ENCODE measurements at places on chromosomes 4 and X.

DNA sequence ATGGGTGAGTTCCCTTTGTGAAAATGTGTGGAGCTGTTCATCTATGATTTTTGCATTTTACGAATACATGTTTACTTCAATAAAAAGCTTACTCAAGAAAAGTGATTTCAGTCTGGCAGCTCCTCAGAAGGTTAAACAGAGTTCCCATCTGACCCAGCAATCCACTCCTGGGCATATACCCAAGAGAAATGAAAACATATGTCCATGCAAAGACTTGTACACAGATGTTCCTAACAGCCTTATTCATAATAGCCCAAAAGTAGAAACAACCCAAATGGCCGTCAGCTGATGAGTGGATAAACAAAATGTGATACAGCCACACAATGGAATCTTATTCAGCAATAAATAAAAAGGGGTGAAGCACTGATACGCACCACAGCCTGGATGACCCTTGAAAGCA, 20.8 kb downstream of the CLCN4 start:
- DNase-seq: no peak

DNA sequence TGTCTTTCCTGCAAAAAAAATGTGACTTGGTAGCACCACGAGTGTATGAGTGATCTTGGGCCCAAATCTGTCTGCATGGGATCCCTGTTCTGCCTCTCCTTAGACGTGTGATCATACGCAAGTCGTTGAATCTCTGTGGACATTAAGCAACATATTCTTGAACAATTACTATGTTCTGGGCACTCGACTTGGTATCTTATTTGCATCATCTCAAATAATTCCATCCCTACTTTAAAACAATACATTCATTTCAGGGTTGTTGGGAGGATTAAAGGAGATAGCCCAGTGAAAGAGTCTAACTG, 145.4 kb upstream of the CPEB2 start:
- DNase-seq: no peak

DNA sequence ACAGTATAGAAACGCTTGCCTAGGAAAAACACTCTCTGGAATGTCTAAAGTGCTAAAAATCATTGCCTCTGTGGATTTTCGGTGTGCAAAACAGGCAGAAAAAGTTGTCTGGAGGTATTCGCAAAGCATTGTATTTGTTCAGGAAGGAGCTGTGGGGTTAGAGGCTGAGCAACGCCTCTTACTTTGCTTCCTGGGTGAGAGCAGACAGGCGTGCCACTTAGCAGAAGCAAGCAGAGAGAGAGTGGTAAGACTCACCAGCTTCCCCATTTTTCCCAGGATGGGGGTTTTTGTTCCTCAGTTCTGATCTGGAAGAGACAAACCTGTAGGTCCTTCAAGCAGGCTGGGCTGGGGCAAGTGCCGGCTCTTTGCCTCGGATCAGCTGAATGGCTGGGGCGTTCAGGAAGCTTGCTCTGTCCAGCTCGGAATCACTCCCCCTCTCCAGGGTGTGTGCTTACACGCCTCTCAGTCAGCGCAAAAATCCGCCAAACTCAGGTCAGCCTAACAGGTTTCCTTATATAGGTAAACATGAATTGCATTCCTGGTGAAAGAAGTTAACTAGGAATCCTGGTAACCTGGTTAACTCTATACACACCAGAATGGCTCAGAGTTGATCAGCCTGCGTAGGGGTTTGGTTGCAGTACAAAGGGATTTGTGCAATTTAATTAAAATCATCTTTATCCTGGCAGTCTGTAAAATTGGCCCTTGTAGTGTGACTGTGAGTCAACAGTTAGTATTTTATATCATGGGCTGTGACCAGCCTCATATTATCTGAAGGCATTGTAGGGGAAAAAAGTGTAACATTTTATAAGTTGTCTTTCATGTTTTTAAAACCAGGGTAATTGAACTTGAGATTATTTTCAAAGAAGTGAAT, 213.1 kb upstream of the MID1 start:
- DNase-seq: no peak

DNA sequence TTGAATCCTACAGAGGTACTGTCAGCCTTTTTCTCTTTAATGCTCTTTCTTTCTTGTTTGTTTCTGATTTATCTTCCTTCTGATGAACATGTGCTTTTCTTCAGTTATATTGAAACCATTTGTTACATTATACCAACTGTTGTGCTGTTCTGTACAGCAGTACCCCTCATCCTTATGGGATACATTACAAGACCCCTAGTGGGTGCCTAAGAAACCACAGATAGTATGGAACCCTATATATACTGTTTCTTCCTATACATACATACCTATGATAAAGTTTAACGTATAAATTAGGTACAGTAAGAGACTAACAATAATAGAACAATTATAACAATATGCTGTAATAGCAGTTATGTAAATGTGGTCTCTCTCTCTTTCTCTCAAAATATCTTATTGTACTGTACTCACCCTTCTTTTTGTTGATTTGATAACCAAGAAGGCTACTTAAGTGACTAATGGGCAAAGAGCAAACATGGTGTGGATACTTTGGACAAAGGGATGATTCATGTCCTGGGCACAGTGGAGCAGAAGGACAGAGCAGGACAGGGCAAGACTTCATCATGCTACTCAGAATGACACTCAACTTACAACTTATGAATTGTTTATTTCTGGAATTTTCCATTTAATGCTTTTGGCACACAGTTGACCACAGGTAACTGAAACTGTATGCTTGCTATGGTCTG, 10.7 kb upstream of the YIPF7 start:
- no peak for DNase-seq

DNA sequence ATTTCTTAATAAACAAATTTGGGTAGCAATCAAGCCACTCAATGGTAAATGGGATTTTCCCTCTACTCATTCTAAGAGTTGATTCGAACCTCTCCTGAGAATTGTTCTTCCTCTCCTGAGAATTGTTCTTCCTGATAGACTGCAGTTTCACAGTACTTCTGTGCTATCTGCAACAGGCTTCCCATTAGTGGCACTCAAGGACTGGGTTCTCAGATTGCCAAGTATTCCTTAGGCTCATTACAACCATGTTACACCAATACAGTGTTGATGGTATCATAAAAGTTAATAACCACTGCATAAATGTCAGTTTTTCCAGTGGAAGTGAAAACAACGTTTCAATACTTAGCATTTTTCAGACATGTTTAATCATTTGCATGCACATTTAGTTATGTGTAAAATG, 201.6 kb downstream of the FRMPD4 start:
- no peak for DNase-seq

DNA sequence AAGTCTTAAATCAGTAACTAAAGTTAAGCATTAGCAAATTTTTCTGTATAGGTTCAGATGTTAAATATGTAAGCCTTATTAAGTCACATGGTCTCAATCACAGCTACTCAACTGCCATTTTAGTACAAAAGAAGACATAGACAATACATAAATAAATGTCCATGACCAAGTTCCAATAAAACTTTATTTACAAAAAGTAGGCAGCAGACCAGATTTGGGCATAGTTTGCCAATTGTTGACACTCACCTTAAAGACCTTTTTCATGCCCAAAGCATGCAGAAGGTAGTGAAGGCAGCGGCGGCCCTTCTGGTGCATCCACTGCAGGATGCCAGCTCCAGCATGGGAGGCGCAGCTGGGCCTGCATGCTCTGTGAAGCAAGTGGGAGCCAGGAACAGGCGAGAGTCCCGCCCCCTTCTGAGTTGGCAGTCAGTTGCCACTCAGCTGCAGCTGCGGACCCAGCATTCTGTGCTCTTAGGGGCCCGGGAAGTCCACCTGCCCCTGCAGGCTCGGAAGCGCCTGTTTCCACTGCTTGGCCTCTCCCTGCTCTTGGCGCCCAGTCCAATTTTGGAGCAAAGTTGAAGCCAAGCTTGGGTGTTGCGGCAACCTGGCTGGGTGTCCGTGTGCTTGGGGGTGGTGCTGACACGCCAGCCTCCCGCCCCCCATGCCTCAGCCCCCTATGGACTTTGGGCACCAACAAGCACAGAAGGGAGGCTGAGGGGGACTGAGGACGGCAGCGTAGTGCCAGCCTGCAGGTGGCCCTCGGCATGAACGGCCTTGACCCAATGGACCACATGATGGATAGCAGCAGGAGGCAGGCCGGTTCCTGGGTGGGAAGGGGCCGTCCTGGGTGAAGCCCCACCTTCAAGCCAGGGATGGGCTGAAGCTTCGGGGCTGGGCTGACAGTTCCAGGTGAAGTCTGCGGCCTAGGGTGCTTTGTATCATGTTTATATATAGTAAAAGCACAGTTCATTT, 42.4 kb upstream of the PABPC4L start:
- DNase-seq: no peak

GRCh38 chr4:163866728-163867315, 372.3 kb downstream of the TMA16 start:
- no peak for DNase-seq

GRCh38 chr4:90025248-90025647, 101.9 kb upstream of the CCSER1 start:
- no peak for DNase-seq

DNA sequence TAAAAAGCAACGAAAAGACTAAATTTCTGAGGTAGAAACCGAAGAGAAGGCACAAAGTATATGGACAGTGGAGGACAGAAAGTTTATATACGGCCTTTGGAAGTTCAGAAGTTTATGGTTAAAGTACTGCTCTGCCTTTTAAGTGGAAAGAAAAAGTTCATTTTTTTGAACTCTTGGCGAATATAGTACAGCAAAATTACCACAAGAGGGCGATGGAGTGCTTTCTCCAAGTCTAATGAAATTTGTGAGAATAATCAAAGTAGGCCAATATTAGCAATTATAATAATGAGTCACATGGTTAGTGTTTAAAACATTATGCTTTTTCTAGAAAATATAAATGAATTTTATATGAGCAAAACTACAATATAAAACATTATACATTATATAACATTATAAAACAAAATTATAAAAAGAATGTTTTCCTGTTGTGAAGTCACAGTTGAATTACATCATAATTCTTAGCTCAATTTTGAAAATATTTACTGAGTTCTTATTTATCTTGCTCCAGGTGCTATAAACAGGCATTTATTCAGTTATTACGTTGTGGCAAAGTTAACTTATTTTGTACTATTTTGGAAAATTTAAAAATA, 136.2 kb upstream of the BMPR1B start:
- peak; percentile 39 for DNase-seq

- no peak for DNase-seq
These were observed 92.3 kb downstream of the REPS2 start for GRCh38 chrX:17038681-17039161.

GRCh38 chrX:119617517-119618164, 11.4 kb upstream of the NKRF start:
- DNase-seq: peak; percentile 90

DNA sequence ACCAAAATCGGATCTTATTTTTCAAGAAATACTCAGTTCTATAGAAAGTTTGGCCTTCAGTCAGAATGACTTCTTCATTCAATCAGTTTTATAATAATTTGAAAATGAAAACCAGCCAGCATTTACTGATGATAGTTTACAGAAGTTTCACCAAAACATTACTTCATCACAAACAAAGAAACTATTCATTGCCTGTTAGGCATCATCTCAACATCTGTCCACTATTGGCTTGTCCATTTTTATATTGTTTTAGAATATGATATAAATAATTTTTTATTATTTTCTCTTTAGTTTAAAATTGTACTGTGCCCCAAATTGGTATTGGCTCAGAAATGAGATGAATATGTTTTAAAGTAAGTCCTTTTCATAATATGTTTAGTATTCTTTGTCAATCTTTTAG, 38.4 kb downstream of the FAT4 start:
- no peak for DNase-seq

DNA sequence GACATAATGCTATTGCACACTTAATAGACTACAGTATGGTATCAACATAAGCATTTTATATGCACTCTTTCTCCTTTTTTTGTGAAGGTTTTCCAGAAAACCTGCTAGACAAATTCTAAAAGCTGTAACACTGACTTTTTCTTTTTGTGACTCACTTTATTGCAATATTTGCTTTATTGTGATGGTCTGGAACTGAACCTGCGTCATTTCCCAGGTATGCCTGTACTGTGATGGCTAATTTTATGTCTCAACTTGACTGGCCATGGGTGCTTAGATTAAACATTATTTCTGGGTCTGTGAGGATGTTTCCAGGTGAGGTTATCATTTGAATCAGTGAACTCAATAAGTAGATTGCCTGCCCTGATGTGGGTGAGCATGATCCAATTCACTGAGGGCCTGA, 35.5 kb upstream of the LAMP2 start:
- DNase-seq: no peak

DNA sequence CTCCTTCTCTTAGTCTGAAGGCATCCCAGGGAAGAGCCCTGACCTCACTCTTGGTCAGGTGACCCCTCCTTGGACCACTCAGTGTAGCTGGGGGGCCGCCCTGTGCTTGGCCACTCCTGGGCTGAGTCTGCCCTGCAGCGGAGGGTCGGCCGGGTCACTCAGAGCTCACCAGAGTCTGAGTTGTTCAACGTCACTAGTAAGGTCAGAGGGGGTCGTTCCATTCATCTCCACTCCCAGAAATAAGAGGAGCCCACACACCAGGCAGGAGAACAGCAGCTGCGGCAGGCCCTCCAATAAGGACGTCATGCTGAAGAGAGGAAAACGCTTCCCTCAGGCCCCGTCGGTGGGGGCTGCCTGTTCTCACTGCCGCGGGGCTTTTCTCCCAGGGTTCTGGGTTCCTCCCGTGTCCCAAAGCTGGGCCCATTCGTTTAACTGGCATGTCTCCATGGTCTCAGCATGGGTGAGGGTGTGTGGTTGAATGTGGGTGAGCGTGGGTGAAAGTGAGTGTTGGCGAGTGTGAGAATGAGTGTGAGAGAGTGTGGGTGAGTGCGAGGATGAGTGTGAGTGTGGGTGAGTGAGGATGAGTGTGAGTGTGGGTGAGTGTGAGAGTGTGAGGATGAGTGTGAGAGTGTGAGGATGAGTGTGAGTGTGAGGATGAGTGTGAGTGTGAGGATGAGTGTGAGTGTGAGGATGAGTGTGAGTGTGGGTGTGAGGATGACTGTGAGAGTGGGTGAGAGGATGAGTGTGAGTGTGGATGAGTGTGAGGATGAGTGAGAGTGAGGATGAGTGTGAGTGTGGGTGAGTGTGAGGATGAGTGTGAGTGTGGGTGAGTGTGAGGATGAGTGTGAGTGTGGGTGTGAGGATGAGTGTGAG, 47.7 kb downstream of the ING2 start:
- no peak for DNase-seq

- DNase-seq: no peak
These were observed 103.5 kb upstream of the OTUD4 start for GRCh38 chr4:145283909-145284308.

DNA sequence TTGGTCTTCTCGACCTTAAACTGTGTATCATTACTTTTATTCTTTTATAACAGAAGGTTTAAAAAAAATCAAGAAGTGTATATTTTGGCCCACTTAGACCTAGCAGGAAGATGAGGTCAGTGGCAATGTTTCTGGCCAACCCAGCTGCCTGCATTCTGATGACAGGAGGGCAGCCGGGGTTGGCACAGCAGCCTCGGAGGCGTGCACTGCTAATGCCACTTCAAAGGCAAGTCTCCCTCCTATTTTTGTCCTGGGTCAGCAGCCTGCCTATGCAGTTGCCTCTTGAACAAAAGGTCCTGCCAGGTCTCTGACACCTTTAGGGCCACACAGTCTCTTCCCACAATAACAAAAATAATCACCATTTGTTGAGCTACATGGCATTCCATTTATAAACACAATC, 89.4 kb upstream of the MYOZ2 start:
- DNase-seq: no peak
